ENCODE measurements at places on chromosomes 5 and 9. TPM values are rescaled to one million over a fixed set of nuclear protein-coding genes. Genes with fewer than 3 reads are reported as not detected.

LHX3 gene
- total RNA-seq: not detected

PITX1 gene
- not detected for total RNA-seq

SMIM33 gene
- not detected for total RNA-seq

IL4 gene
- total RNA-seq: not detected

NOXA1 gene
- 0.33 TPM for total RNA-seq

HAVCR2 gene
- total RNA-seq: 6.8 TPM

PRR7 gene
- 32.8 TPM for total RNA-seq

DOCK8 gene
- 0.49 TPM for total RNA-seq

PCDHGC4 gene
- total RNA-seq: 0.81 TPM

GDNF gene
- total RNA-seq: not detected

SUSD1 gene
- 26.1 TPM for total RNA-seq

STPG3 gene
- not detected for total RNA-seq

PHF24 gene
- total RNA-seq: not detected

CDC25C gene
- total RNA-seq: 20.2 TPM

SLC46A2 gene
- not detected for total RNA-seq

PCDHA9 gene
- under 0.01 TPM for total RNA-seq

ALDH1A1 gene
- total RNA-seq: 16.0 TPM

MED10 gene
- total RNA-seq: 17.7 TPM

SPATA31A3 gene
- total RNA-seq: not detected
